Stimulated activated CD8-positive, alpha-beta memory T cell treated with anti-CD3 and anti-CD28 coated beads, Interleukin-15, amount 100 ng/mL, for 4 hours (primary cell): ENCODE measurements at places on chromosomes 6 and 20.

- no peak for DNase-seq
Observed at GRCh38 chr6:145329257-145329656, 406.1 kb downstream of the EPM2A start.

DNA sequence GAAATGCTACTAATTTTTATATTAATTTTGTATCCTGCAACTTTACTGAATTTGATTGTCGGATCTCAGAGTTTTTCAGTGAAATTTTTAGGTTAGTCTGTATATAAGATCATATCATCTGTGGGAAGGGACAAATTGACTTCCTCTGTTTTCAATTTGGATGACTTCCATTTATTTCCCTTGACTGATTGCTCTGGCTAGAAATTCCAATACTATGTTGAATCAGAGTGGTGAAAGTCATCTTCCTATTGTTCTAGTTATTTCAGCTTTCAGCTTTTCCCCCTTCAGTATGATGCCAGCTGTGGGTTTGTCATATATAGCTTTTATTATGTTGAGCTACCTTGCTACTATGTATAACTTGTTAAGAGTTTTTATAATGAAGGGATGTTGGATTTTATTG is 771.2 kb downstream of the KIF16B start:
- DNase-seq, result no peak

- no peak for DNase-seq
Observed at GRCh38 chr6:113908801-113909200, 51.7 kb downstream of the MARCKS start.

- DNase-seq, result no peak
Observed at GRCh38 chr20:62350098-62350628, 16.9 kb downstream of the LAMA5 start.

GRCh38 chr6:130517444-130517931 is 151.7 kb downstream of the TMEM200A start:
- peak; percentile 10 for DNase-seq

GRCh38 chr6:26183581-26184366 is 96.5 kb downstream of the HFE start:
- DNase-seq, result peak; percentile 19

- no peak for DNase-seq
Observed at GRCh38 chr20:32667027-32667426, 6.7 kb downstream of the C20orf203 start.

GRCh38 chr20:61569825-61570224 is 317.8 kb downstream of the CDH4 start:
- no peak for DNase-seq

DNA sequence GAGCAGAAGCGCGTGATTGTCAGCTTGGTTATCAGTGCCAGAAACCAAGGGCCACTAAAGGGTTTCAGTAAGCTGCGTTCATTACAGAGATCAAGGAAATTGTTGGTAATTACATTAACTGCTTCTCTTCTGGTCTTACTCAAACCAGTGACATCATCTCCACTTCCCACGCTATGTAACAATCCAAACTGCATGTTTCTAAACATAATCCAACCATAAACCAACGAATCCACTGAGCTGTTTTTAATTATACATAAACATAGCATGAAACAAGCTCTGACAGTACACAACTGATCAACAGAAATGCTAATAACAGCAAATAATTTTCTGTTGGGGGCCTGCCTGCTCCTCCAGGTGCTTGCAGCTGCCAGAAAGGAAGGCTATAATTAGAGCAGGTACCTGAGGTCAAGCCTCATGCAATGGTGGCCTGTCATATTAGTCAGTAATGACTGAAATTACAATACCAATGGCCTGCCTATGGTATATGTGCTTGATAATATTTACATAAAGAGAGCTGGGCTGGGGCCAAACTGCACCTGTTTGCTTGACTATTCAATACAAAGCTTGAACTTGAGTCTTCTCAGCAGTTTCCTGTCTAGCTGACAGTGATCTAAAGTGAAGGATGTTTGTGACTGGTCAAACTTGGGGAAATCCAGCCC is 40.1 kb downstream of the ILRUN start:
- DNase-seq, result no peak

GRCh38 chr6:153135681-153136080 is 4.6 kb upstream of the RGS17 start:
- no peak for DNase-seq

- DNase-seq, result no peak
Observed at GRCh38 chr6:158758941-158759479, 60.2 kb downstream of the EZR start.

GRCh38 chr20:43516251-43516824 is 8.8 kb downstream of the L3MBTL1 start:
- DNase-seq, result no peak

- DNase-seq, result no peak
Observed at GRCh38 chr6:159404296-159404695, 235.1 kb downstream of the FNDC1 start.

GRCh38 chr6:27865850-27866356 is 46.3 kb downstream of the OR2B2 start:
- DNase-seq, result no peak

DNA sequence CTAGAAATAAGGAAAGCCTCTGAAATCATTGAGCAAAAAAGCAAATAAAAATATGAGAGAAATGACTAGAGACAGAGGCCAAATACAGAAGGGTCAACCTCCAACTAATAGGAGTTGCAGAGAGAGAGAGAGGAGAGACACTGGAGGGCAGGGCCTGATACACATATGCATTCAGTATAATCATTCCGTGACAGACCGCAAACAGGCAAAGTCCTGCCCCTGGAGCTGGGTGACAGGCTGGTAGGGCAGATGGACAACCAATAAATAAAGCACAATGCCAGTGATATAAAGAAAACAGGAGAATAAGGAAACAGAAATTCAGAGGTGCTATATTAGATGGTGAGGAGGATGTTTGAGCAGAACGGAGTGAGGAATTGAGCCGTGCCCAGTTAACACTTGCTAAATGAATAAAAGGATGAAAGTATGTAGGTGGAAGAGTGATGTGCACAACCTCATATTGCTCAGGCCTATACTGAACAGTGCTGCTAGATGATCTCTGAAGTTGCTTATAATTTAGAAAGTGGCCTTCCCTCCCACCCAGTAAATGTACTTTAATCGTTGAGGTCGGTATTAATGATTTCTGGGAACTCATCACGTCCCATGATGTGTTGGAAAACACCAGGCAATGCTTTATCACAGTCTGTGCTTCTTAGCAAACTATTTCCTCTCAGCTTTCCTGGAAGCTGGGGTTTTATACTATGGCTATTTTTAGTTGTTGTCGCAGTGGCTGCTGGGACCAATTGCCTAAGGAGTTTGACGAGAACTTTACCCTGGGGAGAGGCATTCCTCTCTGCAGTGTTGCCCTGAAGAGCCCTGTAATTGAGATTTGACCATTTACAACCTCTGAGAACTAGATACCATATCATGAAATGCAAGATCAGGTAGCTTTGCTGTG is 37.6 kb upstream of the CLIC5 start:
- DNase-seq, result no peak

- no peak for DNase-seq
Observed at GRCh38 chr6:53313784-53314400, 34.9 kb downstream of the ELOVL5 start.

DNA sequence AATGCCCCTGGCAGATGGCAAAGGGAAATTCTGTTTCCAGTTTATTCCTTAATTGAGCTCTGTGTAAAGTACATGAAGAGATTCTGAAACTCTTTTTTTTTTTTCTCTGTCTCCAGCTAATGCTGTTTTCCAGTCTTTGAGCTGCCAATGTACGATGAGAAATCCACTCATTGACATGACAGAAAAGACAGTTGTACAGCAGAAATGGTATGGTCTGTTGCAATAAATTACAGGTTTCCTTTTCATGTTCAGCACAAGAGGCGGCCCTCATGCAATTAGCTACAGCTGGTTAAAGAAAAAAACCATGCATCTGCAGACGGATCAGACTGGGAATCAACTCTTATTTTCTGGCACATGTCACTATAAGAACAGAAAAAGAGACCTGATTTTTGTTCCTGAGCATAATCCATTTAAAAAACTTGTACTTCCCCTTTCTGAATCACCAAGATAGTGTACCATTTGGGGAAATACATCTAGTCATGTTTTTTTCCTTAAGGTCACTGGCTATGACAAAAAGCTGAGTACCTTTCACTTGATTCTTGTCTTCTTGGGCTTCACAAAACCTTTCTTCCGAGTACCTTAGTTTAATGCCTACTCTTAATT is 289.8 kb upstream of the PREP start:
- no peak for DNase-seq

DNA sequence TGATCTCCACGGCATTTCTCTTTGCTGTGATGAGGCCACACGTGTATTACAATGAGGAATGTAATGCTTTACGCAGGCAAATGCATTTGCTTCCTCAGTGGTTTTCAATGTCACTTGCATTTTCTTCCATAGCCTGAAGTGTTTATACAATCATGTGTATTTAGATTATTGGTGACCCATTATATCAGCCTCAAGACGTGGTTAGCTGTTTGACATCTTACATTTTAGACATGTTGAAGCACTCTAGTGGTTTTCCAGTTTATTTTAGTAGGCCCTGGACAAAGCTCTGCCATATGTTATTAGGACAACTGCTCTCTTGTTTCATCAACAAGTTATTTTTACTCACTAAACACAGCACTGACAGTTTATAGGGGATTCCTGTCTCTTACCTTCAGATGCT is 200.4 kb downstream of the UTRN start:
- no peak for DNase-seq

DNA sequence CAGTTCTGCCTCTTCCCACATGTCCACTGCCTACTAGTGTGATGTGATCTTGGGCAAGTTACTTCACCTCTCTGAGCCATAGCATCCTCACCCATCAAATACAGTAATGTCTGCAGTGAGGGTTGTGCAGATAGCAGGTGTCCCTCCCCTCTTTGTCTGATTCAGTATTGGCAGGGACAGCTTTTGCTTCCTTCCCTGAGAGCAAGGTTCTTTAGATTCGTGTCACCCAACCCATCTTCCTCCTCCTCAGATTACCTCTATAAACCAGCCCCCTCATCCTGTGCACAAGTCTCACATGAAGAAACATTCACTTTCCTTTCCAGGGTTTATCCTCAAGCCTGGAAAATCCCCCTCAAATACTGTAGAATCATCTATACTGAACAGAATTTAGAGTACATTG is 15.4 kb downstream of the ACTR5 start:
- DNase-seq, result no peak

DNA sequence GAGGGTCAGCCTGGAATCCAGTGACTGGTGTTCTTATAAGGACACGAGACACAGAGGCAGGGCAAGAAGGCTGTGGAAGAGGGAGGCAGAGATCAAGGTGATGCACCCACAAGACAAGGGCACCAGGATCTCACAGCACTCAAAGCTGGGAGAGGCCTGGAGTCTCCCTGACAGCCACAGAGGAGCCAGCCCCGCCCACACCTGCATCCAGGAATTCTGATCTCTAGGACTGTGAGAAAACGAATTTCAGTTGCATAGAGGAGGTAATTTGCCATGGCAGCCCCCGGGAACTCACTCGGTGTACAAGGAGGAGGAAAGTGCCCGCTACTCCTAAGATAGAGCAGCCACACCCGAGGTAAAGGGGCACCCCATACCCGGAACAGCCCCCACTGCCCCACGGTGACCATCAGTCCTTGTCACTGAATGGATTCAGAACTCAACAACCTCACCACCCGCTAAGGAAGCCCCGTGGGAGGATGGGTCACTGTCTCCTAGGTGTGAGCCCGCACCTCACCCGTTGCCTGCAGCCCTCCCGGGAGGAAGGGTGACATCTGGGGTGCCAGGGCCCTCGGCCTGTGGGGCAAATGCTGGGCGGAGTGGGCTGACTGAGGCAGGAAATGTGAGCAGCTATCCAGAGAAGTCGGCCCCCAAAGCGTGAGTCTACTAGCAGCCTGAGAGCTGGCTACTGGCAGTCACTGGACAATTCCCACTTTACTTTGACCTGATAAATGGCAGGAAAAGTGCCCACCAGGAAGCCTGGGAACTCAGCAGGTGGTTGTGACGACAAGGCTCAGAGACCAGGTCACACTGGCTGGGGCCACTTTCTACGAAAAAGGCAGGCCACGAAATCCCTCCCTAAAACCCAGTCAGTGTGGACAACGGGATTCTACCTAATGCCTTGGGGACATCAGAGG is 22.4 kb downstream of the DLL1 start:
- DNase-seq, result no peak

DNA sequence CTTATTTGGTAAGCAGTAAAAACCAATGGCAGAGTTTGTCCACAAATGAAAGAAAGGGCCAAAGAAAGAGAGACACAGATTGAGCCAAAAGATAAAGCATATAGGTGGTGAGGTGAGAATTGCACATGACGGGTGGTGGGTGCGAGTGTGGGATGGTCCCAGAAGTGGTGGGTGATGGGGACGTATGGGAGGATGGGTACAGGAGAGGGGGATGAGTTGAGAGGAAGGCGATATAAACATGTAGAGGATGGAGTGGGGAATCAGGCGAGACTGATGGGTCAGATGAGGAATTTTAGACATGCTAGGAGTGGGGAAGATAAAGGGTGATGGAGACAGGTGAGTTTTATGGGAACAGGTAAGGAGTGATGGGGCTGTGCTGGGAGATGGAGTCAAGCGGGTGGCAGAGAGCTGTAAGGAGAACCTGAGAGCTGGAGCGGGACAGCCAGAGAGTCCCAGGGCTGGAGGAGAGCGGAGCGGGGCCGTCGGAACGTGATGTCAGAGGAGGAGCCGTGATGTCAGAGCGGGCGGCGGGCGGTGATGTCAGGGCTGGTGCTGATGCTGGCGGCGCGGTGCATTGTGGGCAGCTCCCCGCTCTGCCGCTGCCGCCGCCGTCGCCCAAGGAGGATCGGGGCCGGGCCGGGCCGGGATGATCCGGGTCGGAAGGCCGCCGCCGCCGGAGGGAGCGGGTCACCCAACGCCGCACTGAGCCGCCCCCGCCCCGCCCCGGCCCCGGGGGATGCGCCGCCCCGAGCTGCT is at the start of gene TTBK1:
Gene TTBK1, plus strand, starts transcription at position 574 of the 756 bp plus-strand sequence. CDS start 3,180 bp downstream, outside the sequence.
- no peak for DNase-seq

GRCh38 chr6:139839506-139840156 is 465.2 kb upstream of the CITED2 start:
- DNase-seq, result no peak

DNA sequence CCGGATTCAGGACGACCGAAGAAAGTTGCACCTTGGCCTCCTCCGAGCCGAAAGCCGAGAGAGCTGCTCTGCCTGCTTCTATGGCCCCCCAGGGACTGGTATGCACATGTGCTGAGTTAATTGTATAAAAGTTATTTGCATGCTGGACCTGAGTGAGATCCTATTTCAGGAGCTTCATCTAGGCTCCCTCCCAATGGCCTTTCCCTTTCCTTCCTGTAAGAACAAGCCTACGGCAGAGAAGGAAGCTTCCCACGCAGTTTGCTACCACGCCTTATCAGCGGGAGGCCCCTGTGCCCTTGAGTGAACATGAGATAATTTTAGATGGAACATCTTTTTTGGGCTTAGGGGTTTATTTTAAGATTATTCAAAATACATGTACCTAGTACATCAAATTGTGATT is 65.9 kb downstream of the RIN2 start:
- no peak for DNase-seq

- no peak for DNase-seq
Observed at GRCh38 chr20:40908309-40908708, 120.3 kb upstream of the TOP1 start.
